Activated T-helper 1 cell treated with Interleukin-2 at 50 U/mL for 16 hours (primary cell): ENCODE measurements at places on chromosomes 16 and 17.

- DNase-seq, result no peak
Measured at GRCh38 chr16:31134625-31135534, 647 bp downstream of the PRSS8 start.

GRCh38 chr16:5678371-5678770 is 580.8 kb upstream of the EEF2KMT start:
- no peak for DNase-seq

DNA sequence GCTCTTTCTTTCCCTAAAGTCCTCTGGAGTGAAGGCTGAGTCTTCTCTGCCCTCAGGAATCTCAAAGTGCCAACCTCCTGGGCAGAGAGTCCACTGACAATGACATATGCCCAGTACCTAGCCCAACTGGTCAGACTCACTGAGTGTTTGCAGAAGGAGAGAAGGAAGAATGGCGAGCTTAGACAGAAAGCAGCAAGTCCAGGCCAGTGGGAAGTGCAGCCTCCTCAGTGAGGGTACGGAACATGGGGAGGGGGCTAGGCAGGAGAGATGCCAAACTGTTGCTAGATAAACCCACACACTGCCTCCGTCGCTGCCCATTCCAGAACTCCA is 678 bp downstream of the EXOC7 start:
- DNase-seq, result no peak

DNA sequence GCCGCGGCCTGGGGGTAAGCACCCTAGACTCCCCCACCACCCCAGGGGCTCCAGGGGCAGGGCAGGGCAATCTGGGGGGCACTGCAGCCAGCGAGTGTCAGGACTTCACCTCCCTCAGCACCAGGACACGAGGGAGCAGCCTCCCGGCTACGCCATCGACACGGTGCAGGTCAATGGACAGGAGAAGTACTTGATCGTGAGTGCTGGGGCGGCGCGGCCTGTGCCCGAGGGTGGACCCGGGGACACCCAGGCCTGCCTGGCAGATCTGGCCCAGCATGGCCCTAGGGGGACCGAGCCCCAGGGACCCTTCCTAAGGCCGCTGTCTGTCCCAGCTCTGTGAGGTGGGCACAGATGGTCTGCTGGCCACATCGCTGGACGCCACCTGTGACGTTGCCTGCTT is 3.1 kb upstream of the RHBDL1 start:
- DNase-seq, result no peak

DNA sequence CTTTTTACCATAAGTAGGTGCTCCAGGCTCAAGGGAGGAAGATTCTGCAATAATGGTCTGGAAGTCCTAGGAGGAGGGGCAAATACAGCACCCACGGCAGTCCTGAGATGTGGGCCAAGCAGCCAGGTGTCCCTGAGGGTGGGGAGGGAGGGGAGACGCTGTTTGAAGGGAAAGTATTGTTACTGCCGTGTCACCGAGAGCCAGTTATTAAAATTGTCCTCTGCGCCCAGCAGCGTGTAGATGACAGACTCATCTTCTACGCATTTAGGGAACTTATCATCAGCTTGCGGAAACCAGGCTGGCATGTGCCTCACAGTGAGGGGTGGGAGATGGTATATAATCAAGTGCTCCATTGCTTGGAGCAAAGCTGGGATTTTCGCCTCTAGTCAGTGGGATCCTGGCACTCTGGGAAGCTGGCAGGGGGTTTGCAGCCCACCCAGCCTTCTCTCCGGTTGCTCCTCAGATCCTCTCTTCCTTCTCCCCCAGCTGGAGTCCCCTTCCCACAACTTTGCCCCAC is 104.6 kb downstream of the OR1D5 start:
- no peak for DNase-seq

GRCh38 chr17:80878876-80879722 is 112.5 kb upstream of the CHMP6 start:
- no peak for DNase-seq
